NCI-H345 (cell line): ENCODE measurements at places on chromosomes 12 and 14.

DNA sequence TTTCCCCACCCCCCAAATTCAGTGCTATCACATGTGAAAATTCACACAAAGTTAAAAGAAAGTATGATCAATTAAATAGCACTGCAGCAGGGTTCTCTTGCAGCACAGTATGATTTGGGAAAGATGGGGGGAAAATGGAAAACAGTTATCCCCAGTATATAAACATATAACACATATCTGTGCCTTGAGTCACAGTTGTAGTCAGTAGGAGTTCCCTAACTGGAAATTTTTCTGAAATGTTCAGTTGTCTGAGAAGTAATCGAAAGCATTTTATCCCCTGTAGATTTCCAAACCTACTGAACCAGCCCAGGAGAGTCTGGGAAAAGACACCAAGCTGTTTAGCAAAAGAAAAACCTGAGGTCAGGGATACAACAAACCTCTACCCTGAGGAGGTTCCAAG, 47.0 kb downstream of the C12orf50 start:
- no peak for DNase-seq

DNA sequence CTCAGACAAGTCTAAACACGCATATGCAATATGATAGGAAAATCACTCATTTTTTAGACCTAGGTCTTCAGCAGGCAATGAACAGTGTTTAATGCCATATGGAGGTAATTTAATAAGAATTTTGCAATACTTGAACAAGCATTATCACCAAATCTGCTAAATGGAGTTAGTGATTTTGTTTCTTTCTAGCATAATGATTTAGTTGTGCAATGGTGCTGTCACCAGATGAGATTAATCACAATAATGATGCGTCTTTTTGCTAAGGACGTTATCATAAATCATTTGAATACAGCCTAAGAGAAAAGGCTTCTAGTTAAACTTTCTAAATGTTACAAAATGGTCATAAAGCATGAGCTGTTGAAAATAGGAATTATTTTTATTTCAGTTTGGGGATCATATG, 170.0 kb upstream of the SLC16A7 start:
- no peak for DNase-seq

GRCh38 chr12:131280426-131280825, 326.7 kb downstream of the ADGRD1 start:
- no peak for DNase-seq

GRCh38 chr14:47065326-47065725, 413.7 kb upstream of the RPL10L start:
- DNase-seq = no peak

DNA sequence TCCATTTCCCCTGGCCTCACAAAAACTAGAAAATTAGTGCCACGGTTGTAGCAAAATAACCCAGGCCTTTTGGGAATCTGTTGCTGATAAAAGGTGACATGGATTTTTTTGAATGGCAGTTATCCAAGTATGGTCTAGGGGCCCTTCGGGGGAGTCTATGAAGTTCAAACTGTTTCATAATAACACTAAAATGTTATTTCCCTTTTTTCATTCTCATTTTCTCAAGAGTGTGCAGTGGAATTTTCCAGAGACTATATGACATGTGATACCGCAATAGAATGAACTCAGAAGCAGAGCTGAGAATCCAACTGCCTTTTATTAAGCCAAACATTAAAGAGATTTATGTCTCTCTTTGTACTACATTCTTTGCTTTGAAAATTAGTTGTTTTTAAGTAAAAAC, 26.9 kb downstream of the GSTZ1 start:
- no peak for DNase-seq
